ENCODE measurements at places on chromosomes 5 and 9.
A peak's percentile ranks its signal among the peaks of the same experiment; 100 is the strongest.

- no peak for DNase-seq
Observed at GRCh38 chr9:137761793-137762192, 115.8 kb upstream of the CACNA1B start.

GRCh38 chr5:145189746-145190145 is 645.4 kb downstream of the PRELID2 start:
- DNase-seq, result no peak

GRCh38 chr9:134648701-134649530 is 7.3 kb downstream of the COL5A1 start:
- no peak for DNase-seq

- no peak for DNase-seq
Observed at GRCh38 chr5:94161801-94162200, 420.4 kb upstream of the POU5F2 start.

DNA sequence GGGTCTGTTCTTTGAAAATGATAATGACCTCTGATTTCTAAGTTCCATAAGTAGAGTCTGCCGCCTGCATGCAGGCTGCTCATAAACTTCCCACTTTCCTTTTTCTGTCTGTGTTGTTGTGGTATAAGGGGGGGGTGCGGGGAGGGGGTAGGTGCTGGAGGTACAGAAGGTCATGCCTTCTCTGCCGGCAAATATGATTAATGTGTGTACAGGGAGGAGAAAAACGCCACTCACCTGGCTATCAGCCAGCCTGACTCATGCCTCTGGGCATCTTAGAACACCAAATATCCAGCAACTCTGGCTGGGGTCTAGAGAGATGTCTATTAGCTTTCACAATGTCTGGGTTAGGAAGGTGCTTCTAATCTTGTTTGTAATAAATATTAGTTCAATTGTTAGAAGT is 128.3 kb downstream of the EFNA5 start:
- DNase-seq, result peak; percentile 20

DNA sequence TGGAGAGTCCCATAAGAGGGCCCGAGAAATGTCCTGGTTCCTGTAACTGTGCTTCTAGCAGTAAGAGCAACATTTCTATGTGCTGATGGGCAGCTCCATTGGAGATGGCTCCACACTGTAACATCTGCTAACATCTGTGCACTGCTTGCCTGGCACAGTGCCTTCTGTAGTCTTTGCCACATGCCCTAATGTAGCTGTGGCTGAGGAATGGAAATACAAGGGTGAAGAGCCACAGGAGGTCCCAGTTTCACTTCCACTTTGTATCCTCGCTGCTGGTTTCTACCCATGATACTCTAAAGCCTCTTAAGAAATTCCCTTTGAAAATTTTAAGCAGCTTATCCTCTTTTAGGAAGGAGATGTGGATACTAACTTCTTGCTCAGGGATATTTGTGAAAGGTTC is 97.4 kb downstream of the HOMER1 start:
- DNase-seq, result no peak

DNA sequence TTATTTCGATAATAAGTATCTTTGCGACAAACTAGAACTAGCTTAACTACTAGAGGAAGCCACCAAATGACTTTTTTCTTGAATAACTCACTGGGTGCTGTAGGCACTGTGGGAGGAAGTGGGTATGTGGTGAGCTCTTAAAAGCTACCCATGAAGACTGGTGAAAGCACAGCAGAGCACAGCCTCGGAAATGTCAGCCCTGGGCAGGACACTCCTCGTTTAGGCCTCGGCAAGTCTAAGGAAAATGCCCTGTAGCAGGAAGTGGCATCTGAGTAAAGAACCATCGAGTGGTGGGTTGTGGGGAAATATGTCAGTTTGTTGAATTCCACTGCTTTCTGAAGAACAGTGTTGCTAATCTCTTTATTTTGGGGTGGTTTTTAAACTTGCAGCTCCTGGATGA is 44.0 kb upstream of the NCS1 start:
- DNase-seq, result no peak

DNA sequence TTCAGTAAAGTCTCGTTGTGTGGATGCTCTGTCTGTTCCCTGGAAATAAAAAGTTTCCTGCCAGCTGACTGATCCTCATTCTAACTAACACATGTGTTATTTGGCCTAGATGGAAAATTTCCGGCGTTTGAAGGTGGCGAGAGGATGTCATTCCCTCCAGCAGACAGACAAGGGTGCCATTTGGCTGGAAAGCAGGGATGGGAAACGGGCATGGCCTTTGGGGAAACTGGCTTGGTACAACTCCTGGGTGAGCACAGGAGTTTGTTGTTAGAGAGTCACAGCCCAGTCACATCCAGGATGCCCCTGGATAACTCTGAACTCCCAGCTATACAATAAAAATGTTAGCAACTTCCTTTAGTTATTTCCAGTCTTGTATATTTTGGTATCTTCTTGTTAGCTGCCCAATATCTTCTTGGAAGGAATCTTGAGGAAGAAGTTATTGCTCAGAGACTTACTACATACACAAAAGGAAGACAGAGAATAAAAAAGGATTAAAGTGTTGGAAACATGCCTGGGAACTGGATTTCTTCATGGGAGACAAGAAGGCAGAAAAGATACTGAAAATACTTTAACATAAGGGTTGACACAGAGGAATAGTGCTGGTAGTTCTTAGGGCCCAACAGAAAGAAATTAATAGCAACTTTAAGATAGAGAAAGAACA is 41.9 kb downstream of the TEK start:
- no peak for DNase-seq

Data from NCI-H510A treated with DMSO at 0.1 percent for 48 hours (cell line).